Trophoblast cell (in vitro differentiated cells and primary cell): ENCODE measurements at places on chromosomes 13 and 19.

GRCh38 chr19:30744741-30745475, 372.7 kb downstream of the ZNF536 start:
- H3K4me3 ChIP-seq = no peak overlapping the region

DNA sequence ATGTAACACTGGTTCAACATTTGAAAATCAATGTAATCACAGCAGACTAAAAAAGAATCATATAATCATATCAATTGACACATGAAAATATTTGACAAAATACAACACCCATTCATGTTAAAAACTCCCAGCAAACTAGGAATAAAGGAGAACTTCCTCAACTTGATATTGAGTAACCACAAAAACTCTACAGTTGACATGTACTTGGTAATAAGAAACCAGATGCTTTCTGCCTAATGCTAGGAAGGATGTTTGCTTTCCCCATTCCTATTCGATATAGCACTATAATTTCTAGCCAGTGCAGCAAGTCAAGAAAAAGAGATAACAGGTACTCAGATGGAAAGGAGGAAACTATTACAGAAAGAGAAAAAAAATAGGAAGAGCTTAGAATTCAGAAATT, 26.9 kb downstream of the UFM1 start:
- no peak overlapping the region for H3K4me3 ChIP-seq
- H3K27ac ChIP-seq = no peak overlapping the region
- H3K36me3 ChIP-seq = no peaks in the 10 kb centered on the region
- no peaks in the 10 kb centered on the region for H3K4me1 ChIP-seq
- DNase-seq = no peak
- no peaks in the 10 kb centered on the region for H3K27me3 ChIP-seq

GRCh38 chr13:21676611-21677021, 5.7 kb downstream of the FGF9 start:
- H3K4me3 ChIP-seq = no peak overlapping the region
- H3K27me3 ChIP-seq = peaks cover 58% of the 10 kb centered on the region
- DNase-seq = no peak

- H3K4me3 ChIP-seq = no peak overlapping the region
- no peaks in the 10 kb centered on the region for H3K4me1 ChIP-seq
- peak; percentile 8 for DNase-seq
- no peaks in the 10 kb centered on the region for H3K36me3 ChIP-seq
- H3K27me3 ChIP-seq = peaks cover 18% of the 10 kb centered on the region
- H3K27ac ChIP-seq = no peak overlapping the region
These were observed 10.1 kb upstream of the NFIX start for GRCh38 chr19:12985049-12985776.

- peak; percentile 58 for DNase-seq
- no peak overlapping the region for H3K27ac ChIP-seq
- H3K4me1 ChIP-seq = peaks cover 2% of the 10 kb centered on the region
- H3K27me3 ChIP-seq = no peaks in the 10 kb centered on the region
- no peaks in the 10 kb centered on the region for H3K36me3 ChIP-seq
- no peak overlapping the region for H3K4me3 ChIP-seq
These were observed 1.7 kb upstream of the UCHL3 start for GRCh38 chr13:75547917-75548316.
